ENCODE measurements at places on chromosomes 6 and 20.

DNA sequence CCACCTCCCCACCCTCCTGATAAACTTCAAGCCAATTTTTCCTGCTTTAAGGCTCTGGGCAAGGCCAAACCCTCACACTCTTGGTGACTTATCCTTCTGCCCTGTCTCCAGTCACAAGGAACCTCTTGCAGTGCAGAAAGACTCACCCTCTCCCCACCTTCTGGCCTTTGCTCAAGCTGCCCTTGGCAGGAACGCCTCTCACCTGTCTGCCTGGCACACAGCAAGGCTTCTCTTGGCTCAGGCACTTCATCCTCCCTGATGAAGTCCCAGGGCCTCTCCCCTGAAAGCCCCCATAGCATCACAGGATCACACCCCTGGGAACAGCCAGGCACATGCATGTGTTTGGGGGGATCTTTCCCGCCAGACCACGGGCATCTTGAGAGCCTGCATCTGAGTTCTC lies 68.8 kb upstream of the NNAT start:
- no peak for DNase-seq

DNA sequence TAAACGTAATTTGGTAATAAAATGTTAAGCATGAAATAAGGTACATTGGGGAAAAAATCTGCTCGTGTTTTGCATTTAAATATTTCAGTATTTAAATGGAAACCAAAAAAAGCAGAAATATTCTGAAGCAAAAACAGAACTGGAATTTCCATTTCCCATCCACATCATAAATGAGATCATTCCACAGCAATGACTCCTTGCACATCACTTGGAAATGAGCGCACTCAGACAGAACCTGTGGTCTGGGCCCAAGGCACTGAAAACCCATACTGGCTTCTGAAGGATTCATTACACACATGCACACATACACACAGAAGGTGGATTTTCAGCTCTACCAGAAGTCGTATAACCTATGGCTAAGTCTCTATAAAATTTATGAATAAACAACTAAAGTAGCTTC lies 174.8 kb downstream of the IBTK start:
- peak; percentile 68 for DNase-seq

DNA sequence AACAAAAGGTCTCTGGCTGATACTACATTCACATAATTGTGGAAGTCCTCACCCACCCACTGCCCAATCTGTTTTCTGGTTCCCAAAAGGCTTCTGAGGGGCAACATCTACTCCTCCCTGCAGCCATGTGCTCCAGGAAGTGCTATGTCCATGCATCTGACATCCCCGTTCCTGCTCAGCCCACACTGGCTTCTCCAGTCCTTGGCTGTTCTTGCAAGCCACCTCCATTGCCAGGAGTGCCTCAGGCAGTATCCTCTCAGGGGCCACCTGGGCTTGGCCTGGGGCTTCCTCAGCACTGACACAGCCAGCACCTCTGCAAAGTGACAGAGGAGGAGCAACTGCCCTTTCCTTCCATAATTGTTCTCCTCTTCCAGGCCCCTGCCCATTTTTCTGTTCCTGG lies 18.3 kb downstream of the ARHGAP18 start:
- DNase-seq, result peak; percentile 24

DNA sequence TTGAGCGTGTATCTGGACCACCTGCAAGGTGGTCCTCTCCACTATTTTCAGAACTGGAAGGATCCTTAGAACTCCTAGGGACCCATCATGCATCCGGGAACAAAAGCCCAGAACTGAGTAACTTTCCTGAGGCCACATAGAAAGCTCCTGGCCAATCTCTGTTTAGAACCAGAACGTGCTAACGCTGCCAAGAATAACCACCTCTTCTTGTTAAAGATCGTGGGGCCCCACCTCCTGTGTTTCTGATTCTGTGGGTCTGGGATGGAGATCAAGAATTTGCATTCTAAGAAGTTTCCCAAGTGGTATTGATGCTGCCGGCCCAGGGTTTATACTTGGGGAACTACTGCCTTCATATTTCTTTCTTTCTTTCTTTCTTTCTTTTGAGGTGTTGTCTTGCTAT lies 13.3 kb downstream of the CD40 start:
- DNase-seq, result no peak

- no peak for DNase-seq
Observed at GRCh38 chr6:71473926-71474325, 185.3 kb downstream of the OGFRL1 start.

GRCh38 chr6:136161950-136162349 lies 88.2 kb downstream of the MTFR2 start:
- no peak for DNase-seq

GRCh38 chr6:63743691-63744090 lies 108.1 kb downstream of the PHF3 start:
- no peak for DNase-seq

All from NCI-H69 (cell line).